ENCODE measurements at places on chromosomes 2 and 18.
A peak's percentile ranks its signal among the peaks of the same experiment; 100 is the strongest.

- DNase-seq, result no peak
Measured at GRCh38 chr2:66633631-66634030, 198.7 kb downstream of the MEIS1 start.

DNA sequence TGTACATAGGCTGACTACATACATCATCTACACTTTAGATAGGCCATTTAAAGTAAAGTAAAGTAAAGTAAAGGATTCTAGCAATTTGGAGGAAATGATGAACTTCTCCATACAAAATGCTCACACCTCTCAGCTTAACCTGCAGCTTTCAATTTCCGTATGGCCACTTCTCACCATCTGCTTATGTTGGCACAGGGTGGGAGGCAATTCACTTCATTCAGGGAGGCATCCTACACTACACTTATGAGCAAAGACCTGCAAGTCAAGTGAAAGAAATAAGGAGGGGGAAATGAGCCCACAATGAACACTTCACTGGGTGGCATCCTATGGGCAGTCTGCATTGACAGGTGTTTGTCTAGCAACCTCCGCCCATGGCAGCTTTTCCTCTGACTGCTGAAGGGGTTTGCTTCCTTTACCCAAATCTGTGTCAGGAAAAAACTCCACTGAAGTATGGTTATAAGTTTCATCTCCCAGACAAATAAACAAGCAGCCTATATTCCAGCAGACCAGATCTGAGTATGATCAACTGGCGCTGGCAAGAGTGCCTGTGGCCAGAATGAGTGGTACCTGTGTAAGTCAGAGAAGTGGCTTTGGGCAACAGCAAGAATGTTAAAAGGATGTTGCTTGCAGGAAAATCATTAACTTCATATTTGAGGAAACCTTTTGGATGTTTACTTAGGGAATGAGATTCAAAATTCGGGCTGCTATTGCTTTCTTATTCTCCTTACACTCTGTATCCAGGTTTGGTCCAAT lies 449.1 kb downstream of the TGIF1 start:
- DNase-seq, result no peak

DNA sequence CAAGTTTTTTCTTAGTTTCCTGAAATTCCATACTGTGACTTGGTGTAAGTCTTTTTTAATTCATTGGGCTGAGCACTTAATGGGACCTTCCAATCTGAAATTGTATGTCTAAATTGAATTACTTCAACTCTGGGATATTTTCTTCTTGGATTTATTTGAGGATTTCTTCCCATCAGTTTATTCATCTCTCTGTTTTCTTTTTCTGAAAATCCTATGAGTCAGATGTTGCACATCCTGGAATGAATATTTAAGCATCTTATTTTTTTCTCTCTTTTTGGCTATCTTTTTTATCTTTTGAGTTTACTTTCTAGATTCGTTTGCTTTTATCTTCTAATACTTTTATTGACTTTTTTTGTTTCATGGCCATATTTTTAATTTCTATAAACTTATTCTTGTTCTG lies 55.4 kb upstream of the ACYP2 start:
- DNase-seq, result no peak

DNA sequence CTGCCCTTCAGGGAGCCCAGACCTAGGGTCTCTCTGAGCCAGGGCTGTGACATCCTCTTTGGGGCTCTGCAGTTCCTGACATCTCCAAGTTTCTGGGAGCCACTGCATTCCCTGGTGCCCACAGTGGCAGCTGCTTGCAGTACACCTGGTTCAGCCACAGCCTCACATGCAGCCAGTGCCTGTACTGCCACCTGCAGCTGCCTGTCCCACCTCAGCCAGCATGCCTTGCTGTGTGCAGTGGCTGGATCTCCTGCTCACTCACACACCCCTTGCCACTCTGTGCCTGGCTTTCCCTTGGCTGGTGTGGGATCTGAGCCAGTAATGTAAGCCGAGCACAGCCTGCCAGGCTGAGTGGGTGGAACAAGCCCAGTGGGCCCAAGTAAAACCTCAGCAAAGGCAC lies 1288.7 kb downstream of the CNTNAP5 start:
- no peak for DNase-seq

DNA sequence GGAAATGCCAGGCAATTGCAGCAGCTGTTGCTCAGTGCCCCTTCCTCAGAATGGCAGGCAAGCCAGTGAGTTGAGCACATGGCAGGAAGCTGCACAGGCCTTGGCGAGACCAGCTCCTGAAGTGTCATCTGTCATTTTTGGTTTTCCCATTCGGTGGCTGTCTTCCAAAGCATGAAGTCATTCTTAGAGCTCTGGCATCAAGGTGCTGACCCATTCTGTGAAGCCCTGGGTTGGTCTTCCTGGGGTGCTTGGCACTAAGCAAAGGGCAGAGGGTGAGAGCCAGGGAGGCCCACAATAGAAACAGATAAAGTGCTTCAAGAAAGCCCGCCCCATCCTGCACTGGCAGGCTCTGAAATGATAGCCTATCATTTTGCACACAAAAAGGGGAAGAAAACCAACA lies 150.5 kb downstream of the VAPA start:
- no peak for DNase-seq

GRCh38 chr2:51986101-51986500 lies 954.2 kb upstream of the NRXN1 start:
- no peak for DNase-seq

GRCh38 chr2:229922449-229923386 lies at the start of gene FBXO36:
Gene FBXO36, plus strand, starts transcription at chr2:229922503. Its CDS starts 11 bp downstream, at chr2:229922514.
- peak; percentile 92 for DNase-seq

DNA sequence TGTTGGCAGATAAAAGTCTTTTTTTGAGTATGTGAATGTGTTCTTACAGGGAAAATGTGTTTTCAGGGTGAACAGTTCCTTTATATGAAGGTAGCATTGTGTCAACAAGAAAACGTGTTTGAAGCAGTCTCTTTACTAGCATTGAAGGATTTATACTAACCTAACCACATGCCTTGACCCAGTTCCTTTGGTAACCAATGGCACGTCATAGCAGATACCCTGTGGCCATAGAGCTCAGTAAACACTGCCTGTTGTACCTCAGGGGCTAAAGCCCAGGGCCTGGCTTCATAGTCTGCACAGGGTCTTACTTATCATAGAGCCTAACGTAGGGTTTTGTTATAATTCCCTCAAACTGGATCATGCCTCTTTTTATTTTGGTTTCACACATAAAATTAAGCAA lies 32.1 kb upstream of the NFU1 start:
- no peak for DNase-seq

- DNase-seq, result no peak
Measured at GRCh38 chr18:50528806-50529205, 31.1 kb upstream of the MAPK4 start.

GRCh38 chr18:25799231-25799630 lies 291.2 kb downstream of the SS18 start:
- no peak for DNase-seq

- DNase-seq, result no peak
Measured at GRCh38 chr18:45083226-45083855, 402.7 kb downstream of the SETBP1 start.

GRCh38 chr2:1152375-1152774 lies 201.7 kb downstream of the SNTG2 start:
- no peak for DNase-seq

DNA sequence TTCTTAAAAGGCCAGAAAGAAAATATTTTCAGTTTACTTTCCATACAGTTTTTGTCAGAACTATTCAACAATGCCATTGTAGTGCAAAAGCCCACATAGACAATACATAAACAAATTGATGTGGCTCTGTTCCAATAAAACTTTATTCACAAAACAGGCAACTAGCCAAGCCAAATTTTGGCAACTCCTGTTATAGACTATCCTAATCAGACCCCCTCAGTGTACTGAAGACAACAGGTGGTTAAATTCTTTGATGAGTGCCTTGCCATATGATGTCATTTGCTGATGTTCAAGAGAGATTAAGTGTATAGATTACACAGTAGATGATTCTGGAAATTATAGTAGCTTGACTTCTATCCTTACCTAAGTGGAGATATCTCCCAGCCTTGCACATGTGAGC lies 83.4 kb downstream of the FANCL start:
- DNase-seq, result no peak

DNA sequence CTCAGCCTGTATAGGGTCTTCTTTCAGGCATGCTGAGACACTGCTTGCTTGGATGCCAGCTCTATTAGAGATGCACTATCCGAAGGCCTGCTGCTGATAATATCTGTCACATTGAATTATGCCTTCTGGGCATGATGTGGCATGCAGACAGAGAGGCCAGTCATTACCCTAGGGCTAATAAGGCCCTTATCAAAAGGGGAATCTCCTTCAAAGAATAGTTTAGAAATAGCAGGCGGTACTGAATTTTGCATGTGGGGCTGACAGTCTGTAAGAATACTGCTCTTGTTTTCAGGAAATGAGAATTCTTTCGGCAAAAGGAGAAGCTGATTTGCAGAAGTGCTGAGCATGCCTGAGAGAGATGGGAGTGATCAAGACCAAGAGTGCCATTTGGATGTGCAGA lies 13.1 kb upstream of the LHCGR start:
- DNase-seq, result no peak

GRCh38 chr2:186429104-186429503 lies 57.0 kb upstream of the ZC3H15 start:
- no peak for DNase-seq

GRCh38 chr18:56108478-56109367 lies 520.7 kb upstream of the TCF4 start:
- no peak for DNase-seq

DNA sequence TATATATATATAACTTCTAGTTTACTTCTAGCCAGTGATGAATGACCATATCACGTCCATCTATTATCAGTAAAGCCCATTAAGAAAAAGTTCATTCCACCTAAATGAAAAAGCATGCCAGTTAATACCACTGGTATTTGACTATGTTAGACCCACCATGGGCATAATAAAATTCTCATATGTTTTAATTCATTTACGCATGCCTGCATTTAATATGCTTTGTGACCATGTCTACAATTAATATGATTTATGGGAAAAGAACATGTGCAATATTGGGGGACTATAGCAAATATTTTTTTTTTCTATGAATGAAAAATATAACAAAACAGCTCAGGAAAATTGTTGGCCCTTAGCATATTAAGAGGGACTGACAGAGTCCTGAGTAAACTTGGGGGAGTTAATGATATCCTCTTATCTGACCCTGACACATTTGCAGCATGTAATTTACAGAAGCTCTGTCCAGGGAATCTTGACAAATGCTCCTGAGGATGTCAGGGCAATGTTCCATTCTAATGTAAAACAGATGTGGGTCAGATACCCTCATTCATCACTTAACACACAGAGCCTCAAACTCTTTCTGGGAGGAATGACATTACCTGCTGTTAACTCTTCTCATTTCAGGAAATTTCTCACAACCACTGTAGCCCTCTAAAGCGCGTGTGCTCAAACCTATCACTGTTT lies 90.6 kb downstream of the PAX3 start:
- DNase-seq, result no peak

- no peak for DNase-seq
Measured at GRCh38 chr2:225632351-225632750, 232.8 kb downstream of the NYAP2 start.

DNA sequence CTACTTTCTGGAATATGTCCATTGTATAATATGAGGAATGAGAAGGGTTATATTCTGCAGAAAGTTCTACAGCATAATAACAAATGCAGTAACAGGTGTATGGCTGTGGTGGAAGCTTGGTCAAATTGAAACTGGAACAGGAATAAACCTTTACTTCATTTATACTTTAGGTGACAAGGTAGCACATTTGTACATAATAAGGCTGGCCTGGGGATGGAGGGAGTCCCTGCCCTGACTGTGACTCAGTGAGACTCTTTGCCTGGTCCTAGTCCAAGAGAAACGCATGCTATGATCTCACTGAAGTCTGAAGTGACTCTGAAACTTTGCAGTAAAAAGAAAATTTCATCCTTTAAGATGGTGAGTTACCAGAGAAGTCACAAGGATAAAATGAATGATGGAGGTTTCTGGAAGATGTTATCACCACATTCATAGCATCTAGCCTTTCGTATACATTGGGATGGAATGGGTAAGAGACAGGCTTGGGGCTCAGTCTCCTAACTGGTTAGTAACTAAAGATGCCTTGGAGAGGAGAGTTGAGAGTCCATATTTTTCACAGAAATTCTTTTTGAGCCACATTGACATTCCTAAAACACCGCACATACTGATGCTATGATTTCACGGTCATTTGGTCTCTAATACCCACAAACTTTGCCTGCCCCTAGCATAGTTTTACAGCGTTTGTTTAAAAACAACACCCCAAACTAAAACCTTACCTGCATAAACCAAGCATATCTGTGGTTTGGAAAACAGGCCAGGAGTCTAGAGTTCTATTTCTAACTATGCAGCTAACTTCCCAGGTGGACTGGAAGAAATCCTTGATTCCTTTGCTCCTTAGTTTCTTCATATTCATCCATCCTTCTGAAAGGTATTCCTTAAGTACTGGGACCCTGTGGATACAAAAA lies 42.4 kb upstream of the NABP1 start:
- DNase-seq, result no peak

- no peak for DNase-seq
Measured at GRCh38 chr18:78717766-78718150, 261.9 kb upstream of the SALL3 start.

GRCh38 chr2:205094031-205094430 lies 548.8 kb downstream of the PARD3B start:
- no peak for DNase-seq

- no peak for DNase-seq
Measured at GRCh38 chr2:46876741-46877384, 38.7 kb downstream of the MCFD2 start.

DNA sequence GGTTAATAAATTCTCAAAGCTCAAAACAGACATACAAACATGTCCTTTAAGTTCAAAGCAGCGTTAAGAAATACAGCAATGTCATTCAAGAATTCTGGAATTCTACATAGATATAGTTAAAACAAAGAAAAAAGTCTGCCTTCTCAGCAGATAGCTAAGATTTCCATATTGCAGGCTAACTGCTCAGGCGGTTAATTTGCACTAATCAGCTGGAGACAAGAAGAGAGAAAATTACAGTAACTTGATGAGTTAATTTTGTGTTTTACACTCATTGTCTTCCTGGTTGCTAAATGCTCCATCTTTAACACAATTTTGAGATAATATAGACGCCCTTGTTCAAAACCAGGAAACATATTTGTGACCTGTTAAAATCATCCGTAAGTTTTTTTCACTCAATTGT lies 1012.0 kb downstream of the LRP1B start:
- DNase-seq, result no peak

DNA sequence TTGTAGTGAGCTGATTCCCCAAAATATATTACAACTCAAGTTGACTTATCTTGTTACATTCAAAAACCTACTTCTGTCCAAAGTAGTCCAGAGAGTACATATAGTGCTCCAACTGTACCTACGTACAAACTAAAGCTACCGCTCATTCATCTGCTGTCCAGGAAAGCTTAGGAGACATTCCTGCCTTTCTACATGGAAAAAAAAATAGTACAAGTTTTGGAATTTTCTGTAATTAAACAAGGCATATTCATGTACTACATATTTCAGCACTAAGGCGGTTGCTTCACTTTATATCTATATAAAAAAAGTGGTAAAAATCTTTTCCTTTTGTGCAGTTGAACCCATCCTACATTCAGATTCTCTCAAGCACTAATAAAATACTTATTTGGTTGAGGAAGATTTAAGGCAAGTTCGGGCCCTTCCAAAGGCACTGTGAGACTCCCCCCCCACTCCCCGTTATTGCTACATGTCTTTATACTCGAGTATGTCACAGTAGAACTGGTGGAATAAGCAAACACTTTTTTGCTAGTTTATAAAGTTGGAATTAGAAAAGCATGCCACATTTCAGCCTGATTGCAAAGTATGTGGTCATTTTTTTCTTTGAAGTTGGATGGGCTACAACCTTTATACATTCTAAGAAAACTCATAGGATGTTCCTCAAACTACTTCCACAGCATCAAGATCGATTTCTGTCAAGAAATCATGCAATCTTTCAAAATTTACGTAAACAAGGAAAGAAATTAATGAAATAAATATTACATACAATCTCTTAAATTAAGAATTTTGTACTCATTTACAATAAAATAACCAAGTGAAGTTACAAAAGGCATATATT lies 3.7 kb downstream of the ZFP36L2 start:
- no peak for DNase-seq

Measured in caudate nucleus (tissue), 63 donors.